ENCODE measurements at places on chromosomes 4 and X.

- no peak for DNase-seq
These were observed 64.0 kb upstream of the VCX2 start for GRCh38 chrX:8235026-8235425.

DNA sequence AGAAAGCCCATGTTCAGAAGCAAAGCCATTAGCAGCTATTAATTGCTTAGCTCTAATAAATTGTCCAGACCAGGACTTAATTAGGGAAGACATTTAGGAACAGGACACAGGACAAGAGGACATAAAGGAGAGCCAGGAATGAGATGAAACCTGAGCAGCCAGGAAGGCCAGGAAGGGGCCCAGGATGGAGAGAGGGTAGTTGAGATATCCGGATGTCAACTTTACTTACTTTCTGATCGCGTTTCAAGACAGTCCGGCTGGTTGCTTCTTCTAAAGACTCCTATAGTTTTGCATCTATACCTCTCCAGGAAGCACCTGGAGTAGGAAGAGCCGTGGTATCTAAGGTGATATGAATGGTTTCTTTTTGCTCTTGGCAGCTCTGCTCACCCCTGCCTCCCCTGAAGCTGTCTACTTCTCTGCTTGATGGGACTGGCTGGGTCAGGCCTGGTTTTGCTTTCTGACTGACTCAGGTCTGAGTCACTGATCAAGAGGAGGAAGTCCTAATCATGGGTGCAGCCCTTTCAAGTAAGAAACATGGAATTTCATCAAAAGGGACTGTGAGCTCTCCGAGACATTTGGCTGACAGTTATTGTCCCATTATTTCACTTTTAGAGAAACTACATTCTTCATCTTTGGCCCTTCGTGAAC lies 733.3 kb downstream of the RPA4 start:
- no peak for DNase-seq

GRCh38 chrX:149037281-149037870 lies 467.7 kb downstream of the IDS start:
- no peak for DNase-seq

DNA sequence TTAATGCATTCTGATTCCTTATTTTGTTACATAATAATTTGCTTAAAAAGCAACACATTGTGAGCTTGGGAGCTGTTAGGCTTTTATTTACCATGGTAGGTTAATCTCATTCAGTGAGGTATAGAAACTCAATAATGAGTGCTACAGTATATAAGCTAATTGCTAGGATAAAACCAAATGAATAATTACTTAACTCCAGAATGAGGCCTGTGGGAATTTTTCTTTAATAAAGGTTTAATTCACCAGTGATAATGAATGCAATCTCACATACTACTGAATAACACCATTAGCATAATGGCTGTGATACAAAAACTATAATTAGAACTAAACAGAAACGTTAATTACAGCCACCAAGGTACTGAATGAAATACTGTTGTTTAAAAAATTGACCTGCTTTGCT lies 326.3 kb downstream of the IQCM start:
- DNase-seq = no peak

- DNase-seq = no peak
These were observed 214.0 kb upstream of the WDFY3 start for GRCh38 chr4:85180533-85180932.

DNA sequence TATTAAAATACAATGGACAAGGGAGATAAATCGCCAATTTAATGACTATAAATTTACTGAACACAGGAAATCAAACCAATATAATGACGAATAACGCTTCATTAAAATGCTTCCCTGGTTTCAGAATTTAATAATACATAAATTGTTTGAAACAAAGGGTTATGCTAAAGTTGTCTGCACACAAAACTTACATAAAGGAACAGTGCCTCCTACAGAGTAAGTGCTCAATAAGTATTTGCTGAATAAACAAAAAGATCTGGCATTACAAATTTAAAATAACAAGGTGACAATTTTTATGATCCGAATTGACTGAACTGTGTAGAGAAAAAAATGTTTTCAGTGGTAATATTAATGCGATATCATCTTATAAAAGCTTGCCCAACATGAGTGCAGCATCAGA lies 69.6 kb downstream of the NOCT start:
- no peak for DNase-seq

Data from ecto neural progenitor cell (in vitro differentiated cells).